ENCODE measurements at places on chromosomes 2 and 18.
A peak's percentile ranks its signal among the peaks of the same experiment; 100 is the strongest.

DNA sequence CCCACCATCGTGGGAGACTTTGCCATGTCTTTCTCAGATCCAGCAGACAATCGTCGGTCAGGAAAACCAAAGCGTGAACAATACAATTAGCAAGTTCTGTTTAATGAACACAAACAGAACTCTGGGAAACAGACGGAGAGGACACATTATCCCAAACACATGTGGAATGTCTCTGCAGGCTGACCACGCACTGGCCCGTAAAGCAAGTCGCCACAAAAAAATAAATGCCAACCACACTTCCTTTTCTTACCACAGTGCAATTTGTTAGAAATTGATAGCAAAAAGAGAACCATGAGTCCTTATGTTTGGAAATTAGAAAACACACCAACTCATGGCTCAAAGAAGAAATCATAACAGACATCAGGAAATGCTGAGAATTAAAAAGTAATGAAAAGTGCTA lies 210.9 kb downstream of the TWIST2 start:
- DNase-seq: no peak

GRCh38 chr2:37026050-37026449 lies 58.1 kb downstream of the HEATR5B start:
- DNase-seq: no peak

DNA sequence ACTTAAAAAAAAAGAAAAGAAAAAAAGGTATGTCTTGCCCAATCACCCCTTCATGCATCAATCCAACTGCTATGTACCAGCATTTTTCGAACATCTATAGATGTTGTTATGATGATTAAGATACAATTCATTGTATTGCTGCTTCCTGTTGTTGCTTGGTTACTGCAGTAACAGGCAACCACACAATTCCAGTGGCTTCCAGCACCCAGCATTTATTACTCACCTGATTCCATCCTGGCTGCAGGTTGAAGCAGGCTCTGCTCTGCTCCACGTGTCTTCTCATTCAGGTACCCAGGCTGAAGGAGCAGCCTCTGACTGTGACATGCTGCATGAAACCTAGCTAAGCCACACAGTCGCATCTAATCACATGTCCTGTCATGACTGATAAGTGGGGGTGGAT lies 196.9 kb downstream of the INO80D start:
- no peak for DNase-seq

DNA sequence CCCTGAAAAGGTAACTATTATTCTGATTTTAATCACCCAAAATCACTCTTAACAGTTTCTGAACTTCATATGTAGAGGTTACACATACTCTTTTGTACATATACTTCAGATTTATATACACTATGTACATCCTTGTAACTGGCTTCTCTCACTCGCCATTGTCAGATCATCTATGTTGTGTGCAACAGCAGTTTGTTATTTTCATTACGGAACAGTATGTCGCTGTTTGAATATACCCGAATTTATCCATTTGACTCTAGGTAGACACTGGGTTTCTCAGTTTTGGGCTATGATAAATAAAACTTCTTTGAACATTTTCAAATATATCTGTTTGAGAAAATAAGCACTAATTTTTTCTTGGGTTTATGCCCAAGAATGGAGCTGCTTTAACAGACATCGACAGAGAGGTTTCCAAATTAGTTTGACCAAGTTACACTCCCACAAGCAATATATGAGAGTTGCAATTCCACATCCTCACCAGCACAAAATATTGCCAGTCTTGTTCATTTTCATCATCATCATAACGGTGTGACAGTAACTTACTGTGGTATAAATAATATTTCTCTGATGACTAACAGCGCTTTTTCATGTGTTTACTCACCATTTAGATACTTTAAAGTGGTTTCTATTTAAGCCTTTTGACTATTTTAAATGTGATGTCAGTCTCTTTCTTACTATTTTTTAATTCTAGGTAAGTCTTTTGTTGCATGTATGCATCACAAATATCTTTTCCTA lies 80.9 kb downstream of the SMC6 start:
- DNase-seq: no peak

DNA sequence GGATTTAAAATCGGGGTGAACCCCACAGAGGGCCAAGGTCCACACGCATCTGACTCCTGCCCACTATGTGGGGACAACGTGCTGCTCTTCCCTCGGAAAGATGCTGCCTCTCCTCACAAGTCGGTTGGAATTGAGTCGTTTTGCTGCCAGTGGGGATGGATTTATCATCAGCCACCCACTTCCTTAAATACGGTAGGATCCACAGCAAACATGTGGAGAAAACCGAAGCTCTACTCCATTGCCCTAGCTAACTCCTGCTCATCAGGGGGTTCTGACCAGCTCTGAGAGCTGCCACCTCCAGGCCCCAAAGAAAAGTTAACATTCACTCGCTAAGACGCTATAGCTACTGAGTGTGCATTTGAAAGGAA lies 80.9 kb downstream of the CHRNA1 start:
- no peak for DNase-seq

DNA sequence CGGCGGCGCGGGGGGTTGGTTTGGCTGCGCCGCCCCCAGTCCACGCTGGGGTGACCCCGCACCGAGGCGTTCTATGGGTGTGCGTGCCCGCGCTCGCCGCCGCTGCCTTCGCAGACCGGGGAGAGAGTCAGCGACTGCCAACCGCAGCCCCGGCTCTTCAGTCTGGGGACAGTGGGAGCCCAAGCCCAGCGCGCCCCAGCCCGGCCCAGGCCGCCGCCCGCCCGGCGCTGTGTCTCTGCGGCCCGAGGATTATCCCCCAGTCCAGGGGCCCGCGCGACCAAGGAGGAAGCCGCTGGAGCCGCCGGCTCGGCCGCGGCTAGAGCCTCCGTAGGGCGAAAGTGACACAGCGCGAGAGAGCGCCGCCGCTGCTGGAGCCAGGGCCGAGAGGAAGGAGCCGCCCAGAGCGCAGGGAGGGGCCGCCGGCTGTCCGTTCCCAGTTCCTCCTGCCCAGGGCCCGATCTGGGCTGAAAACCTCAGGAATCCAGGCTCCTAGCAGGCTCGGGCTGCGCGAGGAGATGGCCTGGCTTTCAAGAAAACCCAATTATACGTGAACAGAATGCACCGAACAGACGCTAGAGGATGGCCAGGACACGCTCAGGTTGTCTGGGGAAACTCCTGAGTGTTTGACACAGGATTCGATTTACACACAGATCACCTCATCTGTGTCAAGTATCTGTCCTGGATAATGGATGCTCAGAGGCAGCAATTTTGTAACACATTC lies 2.4 kb downstream of the CTIF start:
- peak; percentile 49 for DNase-seq

- DNase-seq: no peak
These were observed 113.5 kb downstream of the EPHA4 start for GRCh38 chr2:221458578-221458977.

- no peak for DNase-seq
These were observed 21.5 kb downstream of the RND3 start for GRCh38 chr2:150465703-150466569.
